ENCODE measurements at places on chromosomes 3 and 15. TPM values are rescaled to one million over a fixed set of nuclear protein-coding genes. Genes with fewer than 3 reads are reported as not detected.

DNA sequence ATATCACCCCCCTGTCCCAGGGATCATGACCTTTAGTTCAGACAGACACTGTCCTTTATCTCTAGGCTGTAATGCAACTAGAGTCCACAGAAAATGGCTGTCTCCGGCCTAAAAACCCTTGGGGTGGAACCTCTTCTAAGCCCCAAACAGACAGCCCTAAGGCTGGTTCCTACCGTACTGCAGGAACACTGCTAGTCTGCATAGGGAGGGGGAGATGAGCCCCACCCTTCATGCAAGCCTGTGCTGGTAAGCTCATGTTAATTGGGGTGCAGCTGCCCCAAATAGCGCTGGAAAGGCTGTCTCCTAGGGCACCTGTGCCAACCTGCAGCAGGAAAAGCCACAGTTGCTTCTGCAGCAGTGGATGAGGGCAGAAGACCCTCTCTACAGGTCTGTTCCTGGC is 252.1 kb upstream of the MDFIC2 start:
- no peak for DNase-seq

DNA sequence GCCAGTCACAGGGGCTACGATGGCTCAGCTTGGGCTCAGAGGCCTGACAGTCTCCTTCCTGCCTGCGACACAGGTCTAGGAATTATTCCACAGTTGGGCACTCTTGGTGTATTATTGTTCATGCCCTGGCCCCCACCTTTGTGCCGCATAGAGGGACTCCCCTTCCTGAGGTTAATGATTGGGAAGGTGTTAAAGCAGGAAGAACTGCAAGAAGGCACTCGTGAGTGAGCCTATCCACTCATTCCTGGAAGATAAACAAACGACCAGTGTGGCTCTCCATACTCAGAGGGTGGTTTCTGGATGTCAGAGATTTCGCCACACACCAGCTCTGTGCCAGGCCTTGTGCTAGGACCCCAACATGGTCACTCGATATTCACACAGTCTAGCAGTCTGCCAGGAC is 12.3 kb downstream of the LIPC start:
- DNase-seq: no peak

- DNase-seq: peak; percentile 50
These were observed 45.0 kb downstream of the RFTN1 start for GRCh38 chr3:16468336-16469098.

GRCh38 chr15:85112997-85113396 is 131.3 kb downstream of the PDE8A start:
- no peak for DNase-seq

- DNase-seq: no peak
These were observed 48.7 kb upstream of the MDFIC2 start for GRCh38 chr3:70360979-70361760.

GRCh38 chr3:136630915-136631314 is 121.3 kb downstream of the STAG1 start:
- DNase-seq: no peak

GRCh38 chr3:59772416-59773408 is 722.9 kb upstream of the CFAP20DC start:
- DNase-seq: no peak

DNA sequence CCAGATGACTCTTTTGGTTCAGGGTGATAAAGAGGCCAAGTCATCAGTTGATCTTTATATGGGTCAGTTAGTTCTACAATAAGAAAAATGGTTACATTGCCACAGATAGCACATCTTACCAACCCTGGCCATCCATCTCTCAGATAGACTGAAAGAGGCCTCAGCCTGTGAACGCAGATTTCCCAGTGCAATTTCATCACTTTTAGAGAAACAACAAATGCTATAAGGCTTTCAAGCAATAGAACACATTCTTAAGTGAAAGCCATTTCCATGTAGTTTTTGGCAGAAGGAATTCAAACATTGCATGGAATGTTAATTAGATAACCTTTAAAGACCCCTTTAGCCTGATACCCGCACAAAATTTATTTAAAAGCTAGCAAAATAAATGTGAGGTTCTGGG is 200.6 kb upstream of the ZBTB20 start:
- no peak for DNase-seq

- DNase-seq: no peak
These were observed 14.6 kb downstream of the SLITRK3 start for GRCh38 chr3:165181556-165181955.

DNA sequence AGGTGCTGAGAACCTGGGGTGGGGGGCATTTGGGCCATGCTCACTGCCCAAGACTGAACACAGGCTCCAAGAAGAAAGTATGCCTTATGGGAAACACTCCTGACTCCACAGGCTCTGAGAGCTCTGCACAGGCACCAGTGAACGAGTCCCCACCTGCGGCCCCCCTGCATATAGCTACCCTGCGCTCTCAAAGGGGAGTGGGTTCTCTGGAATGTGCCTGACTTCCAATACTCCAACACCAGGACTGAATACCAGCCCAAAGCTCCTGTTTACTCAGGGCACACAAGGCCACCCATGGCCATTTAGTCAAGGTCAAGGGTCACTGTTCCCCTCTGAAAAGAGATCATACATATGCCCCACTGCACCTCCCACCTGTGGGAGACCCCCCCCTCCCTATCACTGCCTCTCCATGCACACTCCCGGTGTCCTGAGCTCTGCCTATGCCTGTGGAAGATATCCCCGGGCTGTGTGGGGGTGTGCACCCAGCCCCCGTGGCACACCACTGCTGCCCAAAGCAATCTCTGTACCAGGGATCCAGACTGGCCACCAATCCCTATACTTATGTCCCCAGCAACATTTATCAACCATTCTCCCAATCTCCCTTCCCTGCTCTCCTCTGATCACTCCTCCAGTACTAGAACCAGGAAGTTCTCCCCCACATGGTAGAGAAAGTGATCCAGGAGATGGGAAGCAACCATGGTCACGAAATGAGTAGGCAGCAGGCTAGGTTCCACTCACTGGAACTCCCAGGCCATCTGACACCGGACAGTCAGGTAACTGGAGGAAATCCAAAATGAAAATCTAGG is 1.5 kb upstream of the PLXNB1 start:
- no peak for DNase-seq

DNA sequence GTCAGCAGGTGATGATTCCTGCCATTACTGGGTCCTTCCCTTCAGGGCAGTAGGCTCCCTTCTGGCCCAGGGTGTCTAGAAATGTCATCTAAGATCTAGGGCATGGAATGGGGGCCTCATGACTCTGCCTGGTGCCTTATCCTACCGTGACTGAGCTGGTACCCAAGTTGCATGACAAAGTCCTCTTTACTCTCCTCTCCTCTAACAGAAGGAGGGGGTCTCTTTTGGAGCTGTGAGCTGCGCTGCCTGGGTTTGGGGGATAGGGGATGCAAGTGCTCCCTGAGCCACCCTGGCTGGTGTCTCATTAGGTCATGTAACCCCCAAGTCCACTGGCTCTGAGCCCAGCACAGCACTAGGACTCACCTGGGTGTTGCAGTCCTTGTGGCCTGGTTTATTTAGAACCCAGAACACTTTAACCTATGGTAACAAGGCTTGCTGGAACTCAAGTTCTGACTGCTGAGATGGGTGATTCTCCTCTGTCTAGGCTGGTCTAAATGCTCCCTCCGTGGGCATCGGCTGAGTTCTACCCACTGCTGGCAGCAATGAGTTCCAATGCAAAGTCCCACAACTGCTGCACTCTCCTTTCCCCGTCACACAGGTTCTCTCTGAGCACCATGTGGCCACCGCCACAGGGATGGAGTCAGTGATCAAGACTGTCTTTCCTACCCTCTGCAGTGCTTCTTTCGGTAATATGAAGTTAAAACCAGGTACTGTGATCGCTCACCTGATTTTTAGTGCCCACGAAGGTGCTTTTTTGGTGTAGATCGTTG is 34.0 kb downstream of the XXYLT1 start:
- peak; percentile 6 for DNase-seq

GRCh38 chr3:183548262-183548769 is 7.2 kb downstream of the KLHL6 start:
- no peak for DNase-seq

GRCh38 chr3:98962951-98963350 is 61.5 kb upstream of the DCBLD2 start:
- no peak for DNase-seq

DNA sequence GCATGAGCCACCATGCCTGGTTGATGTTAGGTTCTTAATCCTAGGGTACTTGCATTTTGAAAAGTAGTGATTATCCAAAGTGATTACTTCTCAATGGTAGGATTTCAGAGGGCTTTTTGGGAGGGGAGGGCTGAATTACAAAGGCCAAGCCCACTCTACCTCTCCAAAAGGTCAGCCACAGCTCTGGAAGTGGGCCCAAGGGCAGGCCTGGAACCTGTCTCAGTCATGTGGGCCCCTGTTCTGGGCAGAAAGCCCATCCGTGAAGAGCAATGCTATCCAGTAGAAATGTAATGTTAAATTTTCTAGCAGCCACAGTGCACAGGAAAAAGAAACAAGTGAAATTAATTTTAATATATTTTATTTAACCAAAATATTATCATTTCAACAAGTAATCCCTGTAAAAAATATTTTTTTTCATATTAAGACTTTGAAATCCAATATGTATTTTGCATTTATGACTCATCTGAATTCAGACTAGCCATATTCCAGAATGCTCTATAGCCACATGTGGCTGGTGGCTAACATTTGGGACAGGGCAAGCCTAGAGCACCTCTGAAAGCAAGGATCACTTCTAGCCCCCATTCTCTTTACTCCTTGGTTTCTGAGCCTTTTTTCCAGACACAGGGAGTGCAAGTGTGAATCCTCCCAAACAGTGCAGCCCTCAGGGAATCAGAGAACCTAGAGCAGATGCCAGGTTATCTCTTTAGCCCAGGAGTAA is 16.8 kb downstream of the RFT1 start:
- peak; percentile 84 for DNase-seq

DNA sequence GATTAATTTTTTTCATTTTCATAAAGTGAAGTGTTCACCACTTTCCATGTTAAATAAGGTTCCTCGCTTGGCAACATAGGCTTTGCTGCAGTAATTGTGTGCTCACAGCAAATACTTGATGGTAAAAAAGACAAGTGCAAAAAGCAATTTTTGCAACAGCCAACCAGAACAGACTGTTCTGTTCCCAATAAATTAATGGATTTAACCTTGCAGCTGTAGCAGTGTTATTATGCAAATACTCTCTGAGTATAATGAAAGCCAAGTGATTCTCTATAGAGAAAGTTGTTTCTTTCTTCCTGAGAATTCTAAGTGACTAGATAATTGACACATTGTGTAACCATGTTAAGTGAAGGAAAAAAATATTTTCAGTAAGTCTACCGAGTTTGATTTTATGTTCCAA is 183.7 kb upstream of the NAALADL2 start:
- DNase-seq: no peak

GRCh38 chr3:72847282-72847681 is 963 bp downstream of the SHQ1 start:
- no peak for DNase-seq

The SCN11A gene
- total RNA-seq: 0.06 TPM

The CHST14 gene
- total RNA-seq: 11.5 TPM

Data from right cardiac atrium (tissue), 5 donors.